ENCODE measurements at places on chromosomes 13 and 19. TPM values are rescaled to one million over a fixed set of nuclear protein-coding genes. Genes with fewer than 3 reads are reported as not detected.

GRCh38 chr13:73970421-73971055 is 163.7 kb downstream of the KLF12 start:
- DNase-seq, result no peak

- no peak for DNase-seq
Measured at GRCh38 chr13:59607780-59608233, 555.9 kb downstream of the DIAPH3 start.

DNA sequence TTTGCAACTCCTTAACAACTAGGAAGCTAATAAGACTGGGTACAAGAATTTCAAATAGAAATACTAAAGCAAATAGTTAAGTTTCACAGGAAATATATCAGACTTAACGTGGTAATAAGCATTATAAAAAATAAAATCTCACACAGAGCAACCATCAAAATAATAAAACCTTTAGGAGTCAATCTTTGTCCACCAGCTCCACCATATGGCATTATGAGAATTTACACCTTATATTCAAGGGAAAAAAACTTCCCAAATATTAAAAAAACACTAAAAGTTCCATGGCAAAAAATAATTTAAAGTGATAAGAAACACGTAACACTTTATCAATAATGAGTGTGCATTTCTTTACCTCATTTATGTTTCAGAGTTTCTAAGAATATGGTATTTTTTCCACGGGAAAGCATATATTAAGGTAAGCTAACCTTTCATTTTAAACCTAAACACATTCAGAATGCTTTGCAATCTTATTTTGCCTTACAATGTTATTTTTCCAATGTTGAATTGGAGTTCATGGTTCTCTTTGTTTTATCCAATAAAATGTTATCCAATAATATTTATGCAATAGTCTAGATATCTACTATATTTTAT is 423.2 kb upstream of the SGCG start:
- DNase-seq, result no peak

Gene KLK12
- not detected for total RNA-seq

Measured in aorta (tissue), 5 donors.